Posterior vena cava (tissue), 2 donors: ENCODE measurements at places on chromosomes 5 and 9.
A peak's percentile ranks its signal among the peaks of the same experiment; 100 is the strongest.

GRCh38 chr9:136011703-136012496 is 50.7 kb upstream of the UBAC1 start:
- peak; percentile 96 for DNase-seq

- no peak for DNase-seq
Measured at GRCh38 chr5:11261241-11261640, 500.2 kb upstream of the DAP start.

DNA sequence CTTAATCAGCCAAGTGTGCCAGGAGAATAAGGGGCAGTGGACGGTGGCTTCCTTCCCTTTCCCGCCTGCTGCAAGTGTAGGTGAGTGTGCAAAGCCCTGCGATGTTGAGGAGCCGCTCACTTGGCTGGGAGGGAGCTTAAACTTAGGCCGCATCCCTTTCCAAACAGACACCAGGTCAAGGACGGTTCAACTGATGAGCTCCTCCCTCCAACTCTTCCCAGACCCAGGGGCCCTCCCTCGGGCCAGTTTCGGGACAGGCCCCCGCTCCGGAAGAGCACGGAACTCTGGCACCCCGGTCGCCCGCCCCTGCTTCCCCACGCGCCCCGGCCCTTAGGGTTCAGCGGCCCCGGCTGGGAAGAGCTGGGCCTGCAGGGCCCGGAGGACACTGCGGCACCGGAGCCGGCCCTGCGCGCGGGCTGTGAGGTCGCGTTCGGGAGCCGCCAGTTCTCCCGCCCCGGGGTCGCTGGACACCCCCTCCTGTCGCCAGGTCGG is 481 bp downstream of the MRPL36 start:
- DNase-seq, result peak; percentile 83

- no peak for DNase-seq
Measured at GRCh38 chr9:88007291-88007650, 32.9 kb upstream of the CDK20 start.

- peak; percentile 94 for DNase-seq
Measured at GRCh38 chr9:133742849-133743444, 4.8 kb upstream of the SARDH start.

GRCh38 chr5:87141544-87141943 is 126.1 kb upstream of the RASA1 start:
- DNase-seq, result no peak

- no peak for DNase-seq
Measured at GRCh38 chr5:4977416-4978110, 162.6 kb upstream of the ADAMTS16 start.

DNA sequence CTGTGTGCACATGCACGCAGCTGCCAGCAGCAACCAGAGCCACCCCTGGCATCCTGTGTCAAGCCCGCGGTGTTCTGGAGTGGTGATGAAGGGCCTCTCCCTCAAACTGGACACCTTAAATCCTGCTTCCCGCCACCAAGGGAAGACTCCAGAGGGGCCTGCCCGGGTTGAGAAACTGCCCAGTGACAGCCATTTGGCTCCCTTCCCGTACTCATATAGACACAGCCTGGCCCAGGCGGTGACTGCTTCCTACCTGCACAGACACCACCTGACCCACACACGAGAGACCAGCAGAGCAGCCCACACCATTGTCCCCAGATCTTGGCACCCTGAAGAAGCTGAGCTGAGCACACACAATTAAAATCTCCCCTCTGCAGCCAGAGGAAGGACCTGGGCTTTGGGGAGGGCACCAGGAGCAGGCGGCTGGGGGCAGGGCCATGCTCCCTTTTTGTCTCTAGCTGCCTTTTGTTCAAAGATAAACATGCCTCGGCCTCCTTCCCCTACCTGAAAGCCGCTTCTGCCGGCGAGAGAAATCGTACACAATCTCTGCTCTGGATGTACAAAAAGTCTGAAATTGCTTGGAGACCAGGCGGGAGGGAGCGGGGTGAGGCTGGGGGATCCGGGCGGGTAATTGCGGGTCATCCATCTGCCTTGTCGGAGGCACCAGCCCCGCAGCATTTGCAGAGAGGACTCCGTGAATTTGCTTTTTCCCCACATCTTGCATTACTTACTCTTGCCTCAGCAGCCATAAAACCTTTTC is 78.4 kb downstream of the TSPAN17 start:
- DNase-seq, result no peak

DNA sequence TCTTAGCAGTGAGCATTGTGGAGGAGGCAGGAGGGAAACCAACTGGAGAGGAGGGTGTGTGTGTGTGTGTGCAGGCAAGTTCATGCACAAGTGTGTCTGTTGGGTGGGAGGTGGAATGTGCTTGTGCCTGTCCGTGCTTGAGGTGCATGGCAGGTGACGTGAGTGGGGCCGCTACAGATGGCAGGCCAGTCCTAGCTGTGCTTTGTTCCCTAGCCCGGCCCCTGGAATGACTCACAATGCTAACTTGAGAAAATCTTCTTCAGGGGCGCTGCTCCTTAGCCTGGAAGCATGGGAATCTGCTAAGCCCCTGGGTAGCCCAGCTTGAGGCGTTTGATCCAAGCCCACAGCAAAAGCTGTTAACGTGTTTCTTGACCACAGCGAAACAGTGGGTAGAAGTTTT is 25.0 kb upstream of the DMRT2 start:
- DNase-seq, result no peak

DNA sequence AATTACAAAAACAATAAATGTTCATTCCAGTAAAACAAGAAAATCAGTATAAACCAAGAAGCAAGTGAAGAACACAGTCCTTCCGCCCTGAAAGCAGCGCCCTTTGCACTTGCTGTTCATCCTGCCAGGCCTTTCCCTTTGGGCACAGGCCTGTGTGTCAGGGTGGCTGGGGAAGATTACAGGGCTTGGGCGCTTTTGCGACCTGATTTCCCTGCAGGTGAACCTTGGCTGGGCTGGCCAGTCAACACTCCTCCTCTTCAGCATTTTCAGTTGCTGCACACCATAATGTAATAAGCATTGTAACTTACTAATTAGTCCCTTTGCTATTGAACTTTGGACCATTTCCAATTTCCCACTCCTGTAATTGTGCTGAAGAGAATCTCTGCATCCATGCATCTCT is 38.6 kb upstream of the TDRD7 start:
- DNase-seq, result no peak

GRCh38 chr5:332843-333242 is 11.3 kb downstream of the AHRR start:
- no peak for DNase-seq

- DNase-seq, result no peak
Measured at GRCh38 chr5:127275641-127276193, 14.9 kb upstream of the MEGF10 start.

DNA sequence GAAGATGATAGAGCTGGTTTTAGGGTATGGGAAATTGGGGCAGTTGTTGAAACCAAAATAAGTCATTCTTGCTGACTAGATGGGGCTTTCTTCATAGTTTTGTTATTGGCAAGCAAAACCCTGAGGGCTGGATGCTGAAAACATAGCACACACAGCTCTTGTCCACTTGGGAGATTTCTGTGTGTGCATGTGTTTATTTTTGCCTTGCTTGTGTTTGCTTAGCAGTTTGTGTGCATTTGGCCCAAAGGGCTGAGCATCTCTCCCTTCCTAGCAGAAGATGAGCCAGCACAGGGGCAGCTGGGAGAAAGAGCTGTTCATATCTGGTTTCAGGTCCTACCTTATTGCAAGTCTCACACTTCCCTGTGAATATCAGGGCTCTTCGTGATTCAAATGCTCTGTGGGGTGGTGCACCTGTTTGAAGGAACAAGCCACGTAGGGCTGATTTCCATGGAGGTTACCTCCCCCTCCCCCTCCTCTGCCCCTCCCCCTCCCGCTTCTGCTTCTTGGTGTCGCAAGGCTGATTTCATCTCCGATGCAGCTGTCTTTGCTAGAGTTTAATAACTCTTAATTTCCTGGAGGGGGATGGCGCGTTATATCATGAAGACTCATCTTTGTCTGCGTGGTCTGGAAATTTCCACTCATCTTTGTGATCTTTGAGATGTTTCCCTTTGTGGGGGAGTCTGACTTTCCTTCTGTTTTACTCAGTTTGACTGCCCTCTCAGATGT is 296.5 kb downstream of the ARHGAP26 start:
- no peak for DNase-seq

- no peak for DNase-seq
Measured at GRCh38 chr9:90457386-90458190, 185.0 kb downstream of the DIRAS2 start.

DNA sequence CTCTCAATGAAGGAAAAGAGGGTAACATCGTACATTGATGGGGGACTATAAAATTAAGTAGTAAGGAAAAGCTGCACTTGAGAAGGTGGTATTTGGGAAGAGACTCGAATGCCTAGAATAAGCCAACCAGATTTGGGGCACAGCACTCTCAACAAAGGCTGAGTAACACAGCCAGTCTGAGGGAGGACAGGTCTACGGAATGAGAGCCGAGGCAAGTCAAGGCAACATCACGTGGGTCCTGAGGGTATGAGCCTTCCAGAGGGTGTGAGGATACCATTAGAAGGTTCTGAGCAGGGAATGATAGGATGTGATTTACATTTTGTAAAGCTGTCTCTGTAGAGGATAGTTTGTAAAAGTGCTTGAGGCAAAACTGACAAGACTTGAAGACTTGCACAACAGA is 434.1 kb downstream of the RAB3C start:
- no peak for DNase-seq

DNA sequence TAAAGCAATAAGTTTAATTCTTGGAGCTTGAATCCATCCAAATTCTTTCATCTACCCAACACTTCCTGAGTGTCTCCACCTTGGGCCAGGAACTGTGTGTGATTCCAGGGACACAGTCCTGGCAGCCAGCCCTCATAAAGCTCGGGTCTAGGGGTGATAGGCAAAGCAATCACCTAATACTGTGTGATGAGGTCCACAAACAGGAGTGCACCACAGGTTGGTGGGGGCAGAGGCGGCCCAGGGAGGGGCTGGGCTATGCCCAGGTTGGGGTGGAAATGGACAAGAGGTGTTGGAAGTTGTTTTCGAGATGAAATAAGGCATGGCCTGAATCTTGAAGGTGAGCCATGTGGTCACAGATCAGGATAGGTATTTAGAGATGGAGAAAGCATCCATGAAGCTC is 133.9 kb upstream of the PTCH1 start:
- no peak for DNase-seq

DNA sequence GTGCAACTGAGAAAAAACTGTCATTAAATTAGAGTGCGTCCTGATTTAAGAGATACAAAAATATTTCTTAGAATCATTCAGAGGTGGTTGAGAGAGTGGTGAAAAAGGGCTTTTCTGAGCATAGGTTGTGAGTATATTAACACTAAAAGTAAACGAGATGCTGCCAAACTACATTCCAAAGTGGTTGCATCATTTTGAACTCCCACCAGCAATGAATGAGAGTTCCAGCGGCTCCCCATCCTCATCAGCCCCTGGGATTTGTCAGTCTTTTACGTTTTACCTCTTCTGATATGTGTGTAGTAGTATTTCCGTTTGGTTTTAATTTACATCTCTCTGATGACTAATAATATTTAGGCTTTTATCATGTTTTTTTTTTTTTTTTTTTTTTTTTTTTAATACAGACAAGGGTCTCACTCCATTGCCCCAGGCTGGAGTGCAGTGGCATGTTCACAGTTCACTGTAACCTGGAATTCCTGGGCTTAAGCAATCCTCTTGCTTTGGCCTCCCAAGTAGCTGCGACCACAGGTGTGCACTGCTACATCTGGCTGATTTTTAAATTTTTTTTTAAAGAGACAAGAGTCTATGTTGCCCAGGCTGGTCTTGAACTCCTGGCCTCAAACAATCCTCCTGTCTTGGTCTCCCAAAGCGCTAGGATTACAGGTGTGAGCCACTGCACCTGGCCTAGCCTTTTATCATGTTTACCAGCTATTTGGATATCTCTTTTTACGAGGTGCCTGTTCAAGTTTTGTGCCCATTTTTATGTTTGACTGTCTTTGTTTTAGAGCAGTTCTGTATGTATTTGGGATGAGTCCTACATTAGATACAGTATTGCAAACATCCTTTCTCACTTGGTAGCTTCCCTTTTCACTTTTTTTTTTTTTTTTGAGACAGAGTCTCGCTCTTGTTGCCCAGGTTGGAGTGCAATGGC is 17.0 kb downstream of the PRRT1B start:
- DNase-seq, result no peak

GRCh38 chr9:89953824-89954615 is 349.2 kb downstream of the GADD45G start:
- DNase-seq, result no peak

- no peak for DNase-seq
Measured at GRCh38 chr9:84597131-84597530, 72.4 kb upstream of the NTRK2 start.

DNA sequence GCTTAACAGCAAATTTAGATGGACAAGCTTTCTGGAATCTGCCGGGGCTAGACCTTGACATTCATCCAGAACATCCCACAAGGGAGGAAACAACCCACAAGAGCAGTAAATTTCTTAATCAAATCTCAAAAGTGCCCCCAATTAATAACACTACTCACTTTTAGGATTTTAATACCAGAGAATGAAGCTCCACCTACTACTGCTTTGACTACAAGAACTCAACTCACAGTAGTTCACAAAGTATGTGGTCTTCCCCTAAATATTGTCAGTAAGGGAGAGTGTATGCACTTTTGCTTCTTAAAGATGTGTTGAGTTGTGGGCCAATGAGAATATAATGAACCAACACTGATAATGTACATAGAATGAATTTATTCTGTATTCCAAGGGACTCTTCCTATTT is 94.7 kb downstream of the EBF1 start:
- DNase-seq, result no peak
